ENCODE measurements at places on chromosomes 2 and 18.

DNA sequence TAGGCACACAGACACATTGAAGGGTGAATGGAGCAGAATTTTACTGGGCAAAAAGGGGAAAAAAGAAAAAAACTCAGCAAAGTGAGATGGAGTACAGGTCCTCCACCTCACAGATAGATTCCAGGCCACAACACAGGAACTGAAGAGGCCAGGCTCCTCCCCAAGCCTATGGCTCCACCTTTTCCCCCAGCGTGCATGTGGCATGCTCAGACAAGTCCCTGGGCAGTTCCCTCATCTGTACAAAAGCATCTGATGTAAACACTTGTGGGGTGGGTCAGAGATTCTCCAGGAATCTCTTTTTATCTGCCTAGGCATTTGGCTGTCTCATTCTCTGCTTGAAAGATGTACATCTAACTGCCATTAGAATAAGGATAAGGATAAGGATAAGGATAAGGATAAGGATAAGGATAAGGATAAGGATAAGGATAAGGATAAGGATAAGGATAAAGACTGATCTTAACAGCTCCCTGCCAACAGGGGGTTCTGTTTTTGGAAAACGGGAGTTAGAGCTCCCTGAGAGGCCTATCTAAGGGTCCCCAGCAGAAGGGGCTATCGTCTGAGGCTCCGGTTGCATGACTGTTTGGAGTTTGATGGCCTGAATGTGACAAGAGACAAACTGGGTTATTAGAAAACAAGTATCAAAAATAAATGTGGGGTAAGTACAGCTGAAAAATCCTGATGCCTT is 17.2 kb upstream of the ASXL3 start:
- no peak for DNase-seq

DNA sequence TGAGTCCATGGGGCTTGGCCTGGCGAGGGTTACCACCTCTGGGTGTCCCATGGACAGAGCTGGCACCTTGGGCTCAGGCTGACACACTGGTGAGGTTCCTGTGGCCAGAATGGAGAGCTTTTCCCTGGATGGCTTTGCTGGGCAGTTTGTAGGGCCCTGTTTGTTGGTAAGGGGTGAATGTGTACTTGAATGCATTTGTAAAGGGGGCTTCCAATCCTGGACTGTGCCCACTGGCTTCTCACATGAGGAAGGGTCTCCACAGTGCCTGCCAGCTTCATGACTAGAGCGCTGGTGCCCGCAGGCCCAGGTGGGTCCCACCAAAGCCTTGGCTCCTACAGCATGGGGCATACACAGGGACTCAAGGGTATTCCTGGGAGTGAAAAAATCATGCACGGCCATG is 103.5 kb upstream of the SIX2 start:
- no peak for DNase-seq

- no peak for DNase-seq
Observed at GRCh38 chr2:110794390-110794789, 62.0 kb downstream of the ACOXL start.

DNA sequence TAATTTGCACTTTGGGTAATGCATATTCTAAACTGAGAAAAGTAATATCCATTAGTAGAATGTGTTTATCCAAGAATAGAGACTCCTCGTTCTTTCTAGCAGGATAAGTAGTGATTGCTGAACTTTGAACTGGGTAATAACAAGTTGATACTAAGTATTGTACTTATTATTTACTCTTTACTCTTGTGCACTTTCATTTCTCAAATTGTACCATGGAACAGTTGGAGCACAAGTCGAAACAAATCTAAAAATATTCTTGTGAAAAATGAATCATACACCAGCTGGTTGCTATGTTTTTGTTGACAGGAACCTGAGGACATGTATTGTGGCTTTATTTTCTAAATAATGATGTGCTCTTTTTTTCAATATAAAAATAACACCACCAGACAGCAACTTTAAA is 111.9 kb downstream of the RGPD3 start:
- DNase-seq, result no peak

- DNase-seq, result no peak
Observed at GRCh38 chr2:205835923-205836322, 153.6 kb downstream of the NRP2 start.

DNA sequence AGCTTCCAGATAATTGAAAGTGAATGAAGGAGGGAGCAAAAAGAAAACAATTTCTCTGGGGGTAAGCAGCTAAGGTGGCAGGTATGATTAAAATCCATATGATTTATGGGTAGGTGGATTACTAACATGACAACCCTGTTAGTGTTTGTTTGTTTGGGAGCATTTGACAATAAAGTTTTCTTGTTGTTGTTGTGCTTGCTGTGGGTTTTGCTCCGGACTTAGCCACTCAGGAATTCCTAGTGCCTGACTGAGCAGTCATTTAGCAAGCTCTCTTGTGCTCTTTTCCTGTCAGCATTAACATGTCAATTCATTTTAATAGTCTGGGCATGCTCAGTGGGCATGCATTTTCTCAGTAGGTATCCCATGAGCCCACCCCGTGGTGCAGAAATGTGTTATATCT is 674.8 kb upstream of the ZEB2 start:
- DNase-seq, result no peak

DNA sequence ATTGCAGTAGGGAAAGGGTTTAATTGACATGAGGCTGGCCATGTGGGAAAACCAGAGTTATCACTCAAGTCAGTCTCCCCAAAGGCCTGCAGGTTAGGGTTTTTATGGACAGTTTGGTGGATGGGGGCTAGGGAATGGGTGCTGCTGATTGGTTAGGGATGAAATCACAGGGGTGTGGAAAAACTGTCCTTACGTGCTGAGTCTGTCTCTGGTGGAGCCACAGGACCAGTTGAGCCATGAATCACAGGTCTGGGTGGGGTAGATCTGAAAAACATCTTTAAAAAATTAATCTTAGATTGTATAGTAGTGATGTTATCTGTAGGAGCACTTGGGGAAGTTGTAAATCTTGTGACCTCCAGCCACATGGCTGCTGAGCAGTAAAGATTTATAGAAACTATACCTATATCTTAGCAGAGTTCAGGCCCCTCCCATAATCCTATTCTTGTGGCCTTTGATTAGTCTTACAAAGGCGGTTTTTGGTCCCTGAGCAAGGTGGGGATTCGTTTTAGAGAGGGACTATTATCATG is 139.6 kb downstream of the COMMD1 start:
- no peak for DNase-seq

DNA sequence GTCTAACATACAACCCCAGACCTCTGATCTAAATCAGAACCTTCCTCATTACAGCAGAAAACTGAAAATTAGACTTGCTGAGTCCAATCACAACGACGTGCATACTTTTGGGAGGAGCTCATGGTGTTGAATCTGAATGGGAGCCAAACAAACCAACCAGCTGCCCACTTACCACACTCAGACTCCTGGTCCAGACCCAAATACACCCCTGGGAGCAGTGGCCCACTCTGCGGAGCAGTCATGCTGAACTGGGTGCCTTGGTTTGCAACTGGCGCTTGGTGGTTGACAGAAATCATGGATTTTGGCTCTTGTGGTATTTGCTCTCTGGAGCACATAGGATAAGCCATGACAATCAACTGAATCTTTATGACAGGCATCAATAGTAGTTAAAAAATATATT is 253.6 kb upstream of the TNP1 start:
- DNase-seq, result no peak

- DNase-seq, result no peak
Observed at GRCh38 chr2:150802635-150803034, 315.2 kb upstream of the RND3 start.

DNA sequence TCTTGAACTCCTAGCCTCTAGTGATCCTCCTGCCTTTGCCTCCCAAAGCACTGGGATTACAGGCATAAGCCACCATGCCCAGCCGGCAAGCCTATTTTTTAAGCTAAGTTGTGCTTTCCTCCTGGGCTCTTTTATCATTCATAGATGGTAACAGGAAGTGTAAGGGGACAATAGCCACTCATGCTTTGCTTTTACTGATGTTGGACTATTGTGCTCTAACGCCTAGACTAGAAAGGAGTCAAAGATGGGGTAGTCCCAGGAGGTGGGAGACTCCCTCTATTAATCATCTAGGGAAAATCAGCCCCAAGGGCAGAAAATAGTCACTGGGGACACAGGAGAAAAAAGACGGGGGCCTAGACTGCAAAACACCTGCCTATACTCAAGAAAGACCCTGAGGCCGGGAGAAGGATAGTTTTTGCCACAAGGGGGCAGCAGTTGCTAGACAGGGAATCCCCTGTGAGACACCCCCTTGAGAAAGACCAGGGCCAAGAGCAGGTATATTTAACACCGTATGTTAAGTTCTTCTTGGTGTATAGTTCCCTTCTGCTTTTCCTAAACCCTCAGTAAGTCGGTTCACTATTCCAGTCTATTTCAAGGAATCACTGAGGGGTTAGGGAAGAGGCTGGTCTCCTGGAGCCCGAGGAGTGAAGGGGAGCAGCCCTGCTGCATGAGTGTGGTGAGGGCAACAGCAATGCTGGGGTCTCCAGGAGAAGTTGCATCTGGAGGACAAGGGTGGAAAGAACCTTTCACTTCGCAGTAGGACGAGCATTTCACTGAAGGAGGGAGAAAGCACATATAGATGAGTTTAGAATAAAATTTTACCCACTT is 2.1 kb upstream of the CXCR1 start:
- DNase-seq, result no peak

GRCh38 chr18:79540161-79540903 is 139.3 kb upstream of the CTDP1 start:
- no peak for DNase-seq

GRCh38 chr2:70984228-70984575 is 5.8 kb downstream of the ANKRD53 start:
- no peak for DNase-seq

DNA sequence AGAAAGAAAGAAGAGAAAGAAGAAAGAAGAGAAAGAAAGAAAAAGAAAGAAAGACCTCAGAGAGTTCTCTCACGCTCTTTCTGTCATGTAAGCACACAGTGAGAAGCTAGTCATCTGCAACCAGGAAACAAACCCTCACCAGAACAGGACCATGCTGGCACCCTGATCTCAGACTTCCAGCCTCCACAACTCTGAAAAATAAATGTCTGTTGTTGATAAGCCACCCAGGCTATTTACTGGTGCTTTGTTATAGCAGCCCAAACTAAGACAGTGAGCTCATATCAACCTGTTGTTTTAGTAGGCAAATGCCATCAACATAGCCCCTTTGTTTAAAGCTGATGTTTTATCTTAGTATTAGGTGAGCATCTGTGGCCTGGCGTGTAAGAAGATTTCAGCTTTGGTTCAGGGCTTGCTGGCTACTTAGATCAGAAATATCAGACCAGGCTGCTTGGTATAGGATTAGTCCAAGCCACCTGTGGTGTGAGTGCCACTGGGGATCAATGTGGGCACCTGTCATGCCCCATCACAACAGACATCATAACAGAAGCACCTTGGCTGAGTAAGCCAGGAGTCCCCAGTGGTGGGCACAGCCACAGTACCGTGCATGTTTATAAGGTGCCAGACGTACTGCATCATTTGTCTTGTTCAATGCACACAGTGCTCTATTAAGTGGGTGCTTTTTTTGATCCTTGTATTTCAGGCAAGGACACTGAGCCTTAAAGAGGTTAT is 94.4 kb downstream of the LBH start:
- DNase-seq, result no peak

GRCh38 chr2:114056294-114057143 is 166.6 kb downstream of the ACTR3 start:
- no peak for DNase-seq

GRCh38 chr2:96830044-96830562 is 13.7 kb downstream of the ANKRD23 start:
- no peak for DNase-seq

- DNase-seq, result no peak
Observed at GRCh38 chr2:341017-341542, 53.2 kb upstream of the ALKAL2 start.

DNA sequence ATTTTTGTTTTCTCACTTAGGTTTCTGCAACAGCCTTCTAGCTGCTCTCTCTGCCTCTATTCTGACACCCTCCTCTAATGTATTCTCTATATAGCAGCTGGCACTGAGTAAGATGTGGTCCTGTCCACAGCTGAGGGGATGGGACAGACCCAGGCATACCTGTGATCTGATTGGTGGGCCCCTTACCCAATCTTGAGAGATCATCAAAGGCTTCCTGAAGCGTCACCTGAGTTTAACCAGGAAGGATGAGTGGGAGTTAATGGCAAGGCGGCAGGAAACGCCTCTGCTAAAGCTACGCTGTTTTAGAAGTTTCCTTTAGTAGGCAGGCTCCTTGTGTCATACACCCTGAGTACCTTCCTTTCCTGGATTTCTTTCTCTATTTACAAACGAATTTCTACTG is 5.7 kb upstream of the TET3 start:
- DNase-seq, result no peak

DNA sequence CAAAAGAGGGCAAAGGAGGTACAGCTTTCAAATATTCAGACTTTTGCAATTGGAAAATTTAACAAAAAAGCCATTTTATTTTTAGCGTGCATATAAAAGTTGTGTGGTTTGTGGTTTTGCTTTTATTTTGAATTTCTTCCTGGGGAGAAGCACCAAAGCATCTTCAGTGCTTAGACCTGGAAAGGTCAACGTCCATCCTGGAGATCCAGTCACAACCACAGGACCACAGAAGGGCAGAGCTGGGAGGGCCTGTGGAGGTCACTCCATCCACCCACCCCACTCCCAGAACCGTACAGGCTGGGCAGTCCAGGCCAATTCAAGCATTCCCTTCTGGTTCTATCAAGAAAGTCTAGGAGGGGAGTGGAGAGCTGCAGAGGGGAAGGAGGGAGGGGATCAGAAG is 43.8 kb downstream of the MPHOSPH10 start:
- DNase-seq, result no peak

DNA sequence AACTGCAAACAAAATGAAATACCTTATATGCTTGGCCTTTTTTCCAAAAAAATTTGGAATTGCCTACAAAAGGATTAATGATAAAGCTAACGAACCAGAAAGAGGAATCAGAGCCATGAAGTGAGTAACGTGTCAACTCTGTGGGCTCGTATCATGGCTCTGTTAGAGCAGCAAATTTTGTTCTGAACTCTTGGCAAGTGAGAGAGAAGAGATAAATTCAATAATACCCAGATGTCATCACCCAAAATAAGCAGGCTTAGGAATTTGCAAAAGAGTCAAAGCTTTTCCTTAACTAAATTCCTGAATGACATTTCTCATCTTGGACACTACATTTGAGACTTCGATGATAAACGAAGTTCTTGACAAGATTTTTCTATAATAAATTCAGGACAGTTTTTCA is 4.4 kb downstream of the TXNDC2 start:
- DNase-seq, result no peak

DNA sequence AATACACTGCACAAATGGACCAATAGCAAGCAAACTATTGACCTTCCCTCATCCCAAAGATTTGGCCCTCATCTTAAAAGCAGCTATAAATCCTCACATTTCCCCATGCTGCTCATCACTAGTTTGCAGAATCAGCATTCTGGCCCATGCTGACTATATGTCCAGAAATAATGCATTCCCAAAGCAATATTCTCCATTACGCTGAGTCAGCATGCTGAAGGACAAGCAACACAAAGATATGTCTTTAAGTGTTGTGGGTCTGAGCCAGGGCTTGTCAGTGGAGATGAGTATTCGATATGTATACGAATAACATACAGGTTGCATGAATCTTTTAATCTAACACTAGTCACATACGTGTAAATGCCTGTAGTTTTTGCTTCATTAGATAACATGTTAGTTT is 1045.0 kb upstream of the DDX18 start:
- DNase-seq, result no peak

- DNase-seq, result no peak
Observed at GRCh38 chr18:12409469-12409868, 1.7 kb downstream of the PRELID3A start.

GRCh38 chr2:46162329-46163097 is 134.7 kb upstream of the EPAS1 start:
- DNase-seq, result no peak

GRCh38 chr2:195489101-195489500 is 167.9 kb upstream of the SLC39A10 start:
- DNase-seq, result no peak
